NCI-H1436 (cell line): ENCODE measurements at places on chromosomes 3 and 15.

DNA sequence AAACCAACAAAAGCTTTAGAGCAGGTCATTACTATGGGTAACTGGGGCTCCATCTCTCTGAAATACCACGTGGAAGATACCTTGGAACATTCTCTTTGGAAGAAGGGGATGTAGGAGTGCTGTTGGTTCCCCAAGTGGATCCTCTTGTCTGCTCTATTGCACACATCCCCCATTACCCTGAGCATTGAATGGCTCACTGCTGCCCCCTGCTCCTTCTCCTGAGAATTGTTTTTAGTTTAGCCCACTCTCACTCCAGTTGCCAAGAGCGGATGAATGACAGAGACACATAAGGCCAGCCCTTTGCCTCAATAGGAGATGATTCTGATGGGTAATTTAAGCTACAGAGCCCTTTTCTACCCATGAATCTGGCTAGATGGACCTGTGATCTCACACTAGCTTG lies 135.6 kb upstream of the SUCLG2 start:
- DNase-seq, result peak; percentile 11

DNA sequence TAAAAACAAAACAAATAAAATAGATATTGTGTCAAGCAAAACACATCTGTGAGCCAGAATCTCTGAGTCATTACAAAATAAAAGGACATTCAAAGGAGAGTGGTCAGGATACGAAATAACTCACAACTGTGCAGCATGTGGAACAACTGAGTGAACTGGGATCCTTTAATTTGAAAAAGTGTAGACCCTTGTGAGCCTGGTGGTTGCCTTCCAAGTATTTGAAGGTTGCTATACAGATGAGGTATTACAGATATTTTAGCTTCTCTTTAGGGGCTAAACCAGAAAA lies 26.7 kb downstream of the KCNMB2 start:
- no peak for DNase-seq

DNA sequence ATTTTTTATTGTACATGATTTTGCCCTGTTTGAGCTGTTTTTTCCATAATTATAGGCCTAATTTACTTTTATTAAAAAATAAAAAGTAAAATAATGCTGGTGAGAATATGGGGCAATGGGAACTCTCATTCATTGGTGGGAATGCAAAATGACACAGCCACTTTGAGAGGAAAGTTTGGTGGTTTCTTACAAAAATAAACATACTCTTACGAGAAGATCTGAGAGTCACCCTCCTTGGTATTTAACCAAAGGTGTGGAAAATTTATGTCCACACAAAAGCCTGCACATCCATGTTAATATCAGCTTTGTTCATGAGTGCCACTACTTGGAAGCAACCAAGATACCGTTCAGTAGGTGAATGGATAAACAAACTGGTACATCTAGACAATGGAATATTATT lies 9.8 kb downstream of the MUC13 start:
- DNase-seq, result no peak

GRCh38 chr15:69518806-69519205 lies 66.2 kb downstream of the RPLP1 start:
- no peak for DNase-seq
